ENCODE measurements at places on chromosomes 11 and 22. TPM values are rescaled to one million over a fixed set of nuclear protein-coding genes. Genes with fewer than 3 reads are reported as not detected.

The NAGA gene
- total RNA-seq = 43.1 TPM

The ASPHD2 gene
- total RNA-seq = 1.2 TPM

The TIGD3 gene
- under 0.01 TPM for total RNA-seq

The THYN1 gene
- 69.8 TPM for total RNA-seq

The AGBL2 gene
- 3.7 TPM for total RNA-seq

The PYGM gene
- total RNA-seq = 3.9 TPM

The GGT1 gene
- 0.95 TPM for total RNA-seq

The SEC14L6 gene
- 0.16 TPM for total RNA-seq

The ASCL2 gene
- total RNA-seq = not detected

Data from bronchial smooth muscle cell (primary cell).